ENCODE measurements at places on chromosomes 3 and 15. TPM values are rescaled to one million over a fixed set of nuclear protein-coding genes. Genes with fewer than 3 reads are reported as not detected.

DNA sequence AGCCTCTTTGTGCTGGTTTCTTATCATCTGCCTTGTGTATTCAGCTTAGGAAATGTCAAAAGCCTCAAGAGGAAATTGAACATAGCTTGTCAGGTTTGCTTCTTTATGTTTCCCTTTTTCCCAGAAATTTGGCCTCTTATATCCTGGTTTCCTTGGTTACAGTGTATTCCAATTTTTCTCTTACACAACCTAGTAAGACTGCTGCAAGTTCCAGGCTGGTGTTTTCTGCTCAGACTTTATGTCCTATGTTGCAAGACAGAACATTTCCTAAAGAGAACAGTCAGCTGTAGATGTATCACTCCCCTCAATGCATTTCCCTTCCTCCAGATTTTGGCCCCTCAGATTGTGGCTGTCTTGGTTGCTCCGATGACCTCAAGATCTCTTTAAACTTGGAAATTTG, 102.5 kb downstream of the SH3GL3 start:
- DNase-seq, result no peak

GRCh38 chr3:181075098-181075497, 85.6 kb upstream of the DNAJC19 start:
- no peak for DNase-seq

GRCh38 chr3:71244153-71244825, 339.2 kb downstream of the FOXP1 start:
- DNase-seq, result no peak

DNA sequence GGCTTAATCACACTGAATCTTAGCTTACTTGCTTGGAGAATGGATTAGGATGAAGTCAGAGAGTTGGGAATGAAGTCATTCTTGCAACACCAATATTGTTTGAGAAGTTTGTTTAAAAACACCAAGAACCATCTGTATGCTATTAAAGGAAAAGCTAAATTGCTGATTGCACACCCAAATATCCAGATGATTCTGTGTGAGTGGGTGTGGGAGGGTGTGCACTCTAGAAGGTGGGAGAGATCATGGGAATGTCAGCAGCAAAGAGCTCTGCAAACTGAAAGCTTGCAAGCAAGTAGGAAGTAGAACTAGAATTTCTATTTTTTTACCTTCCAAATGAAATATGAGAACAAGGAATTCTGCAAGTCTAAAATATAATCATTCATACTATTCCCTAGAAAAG, 364.9 kb downstream of the NR2F2 start:
- no peak for DNase-seq

MAGEL2 gene
- total RNA-seq, result 0.95 TPM
